HFFc6 (cell line): ENCODE measurements at places on chromosomes 7 and 10.

DNA sequence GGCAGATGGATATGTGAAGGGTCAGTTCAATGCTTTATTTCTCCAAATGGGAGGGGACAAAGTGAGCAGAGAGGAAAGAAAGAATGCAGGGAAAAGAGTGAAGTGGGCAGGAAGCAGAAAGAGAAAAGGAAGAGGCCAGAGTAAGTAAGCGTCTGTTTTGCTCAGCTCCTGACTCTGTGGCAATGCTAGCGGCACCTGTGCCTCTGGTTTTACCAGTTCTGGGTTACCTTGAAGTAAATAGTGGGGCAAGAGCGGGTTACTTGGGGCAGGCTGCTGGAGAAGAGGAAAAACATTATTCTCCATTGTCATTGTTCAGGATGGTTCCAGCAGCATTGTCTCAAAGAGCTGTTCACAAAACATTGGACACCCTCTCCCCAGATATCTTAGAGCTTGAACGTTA, 1.9 kb downstream of the TAS2R40 start:
- DNase-seq = no peak

DNA sequence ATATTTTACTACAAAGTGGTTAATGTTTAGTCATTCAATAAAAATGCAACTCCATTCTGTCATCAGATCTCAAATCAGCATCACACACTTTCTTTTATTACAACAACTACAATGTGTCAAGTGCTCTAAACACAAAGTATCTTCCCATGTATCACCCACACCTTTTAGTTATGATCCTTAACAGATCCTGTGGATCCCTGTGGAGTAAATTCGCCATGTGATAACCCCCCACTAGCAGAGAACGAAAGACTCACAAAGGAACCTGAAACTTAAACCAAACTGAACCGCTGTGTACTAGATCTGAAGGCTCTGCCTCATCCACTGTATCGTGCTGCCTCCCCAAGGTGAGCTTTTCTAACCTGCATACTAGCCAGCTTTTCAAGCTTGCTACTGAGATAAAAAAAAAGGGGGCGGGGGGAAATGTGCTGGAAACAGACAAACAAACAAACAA, 1.7 kb downstream of the DPY19L1 start:
- DNase-seq = peak; percentile 30

DNA sequence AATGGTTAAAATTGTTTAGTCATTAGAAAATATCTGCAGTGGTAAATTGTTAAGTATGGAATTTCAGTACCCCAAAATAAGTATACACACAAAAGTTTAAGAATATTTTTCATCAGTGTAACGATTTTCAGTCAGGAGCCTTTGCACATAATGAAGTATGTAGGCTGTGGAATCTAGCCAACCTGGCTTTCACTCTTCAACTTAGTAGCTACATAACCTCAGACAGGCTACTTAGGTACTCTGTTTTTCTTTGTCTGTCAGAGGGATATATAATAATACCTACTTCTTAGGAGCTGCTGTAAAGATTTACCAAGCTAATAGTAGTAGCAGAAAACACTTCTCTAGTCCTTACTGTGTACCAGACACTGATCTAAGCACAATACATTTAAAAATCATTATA, 137.5 kb downstream of the ZEB1 start:
- no peak for DNase-seq

DNA sequence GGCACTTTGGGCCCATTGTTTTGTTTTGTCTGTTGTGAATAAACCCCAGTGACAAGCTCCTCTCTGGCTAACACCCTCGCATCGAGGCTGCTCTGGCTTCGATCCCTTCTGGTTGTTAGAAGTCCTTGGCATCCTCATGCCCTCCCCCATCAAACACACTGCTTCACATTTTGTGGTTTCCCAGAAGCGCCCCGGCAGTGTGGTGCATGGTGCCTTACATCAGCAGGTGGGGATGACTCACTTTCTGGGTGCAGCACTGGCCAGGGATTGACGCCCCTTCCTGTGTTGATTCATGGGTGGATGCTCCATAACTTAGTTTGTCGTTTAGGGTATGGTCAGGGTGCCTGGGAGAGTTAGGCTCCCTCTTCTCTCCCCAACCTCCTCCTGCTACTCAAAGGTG, 51.4 kb downstream of the PLPP4 start:
- DNase-seq = peak; percentile 79

GRCh38 chr10:50552771-50553535, 70.8 kb downstream of the SGMS1 start:
- peak; percentile 38 for DNase-seq

- no peak for DNase-seq
These were observed 22.8 kb upstream of the PRKAG2 start for GRCh38 chr7:151899513-151900360.

GRCh38 chr10:21920633-21921032, 82.9 kb downstream of the DNAJC1 start:
- no peak for DNase-seq

DNA sequence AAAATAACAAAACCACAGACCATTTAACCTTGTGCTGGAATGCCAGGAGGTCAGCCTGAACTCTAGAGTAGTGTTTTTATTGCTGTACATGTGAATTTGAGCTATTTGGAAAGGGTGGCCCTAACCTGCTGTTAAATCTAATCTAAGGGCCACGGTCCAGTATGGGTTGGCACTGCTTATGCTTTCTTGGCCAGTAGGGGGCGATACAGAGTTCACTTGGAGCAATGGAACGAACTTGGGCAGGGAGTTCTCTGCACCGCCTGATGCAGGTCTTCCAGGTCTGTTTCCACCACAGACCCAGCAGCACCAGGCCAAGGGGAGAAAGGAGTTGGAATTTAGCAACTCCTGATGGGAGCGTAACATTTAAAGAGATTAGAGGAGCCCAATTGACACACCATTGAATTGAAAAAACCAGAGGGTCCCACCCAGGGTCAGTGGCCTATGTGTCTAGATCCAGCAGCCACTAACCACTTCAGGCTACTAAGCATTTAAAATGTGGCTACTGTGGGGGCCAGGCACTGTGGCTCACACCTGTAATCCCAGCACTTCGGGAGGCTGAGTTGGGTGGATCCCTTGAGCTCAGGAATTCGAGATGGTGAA, 75.7 kb upstream of the EFCAB10 start:
- peak; percentile 5 for DNase-seq

- DNase-seq = no peak
These were observed 51.7 kb downstream of the GRID1 start for GRCh38 chr10:86314616-86315548.

GRCh38 chr10:29204070-29204800, 84.6 kb upstream of the LYZL1 start:
- no peak for DNase-seq

DNA sequence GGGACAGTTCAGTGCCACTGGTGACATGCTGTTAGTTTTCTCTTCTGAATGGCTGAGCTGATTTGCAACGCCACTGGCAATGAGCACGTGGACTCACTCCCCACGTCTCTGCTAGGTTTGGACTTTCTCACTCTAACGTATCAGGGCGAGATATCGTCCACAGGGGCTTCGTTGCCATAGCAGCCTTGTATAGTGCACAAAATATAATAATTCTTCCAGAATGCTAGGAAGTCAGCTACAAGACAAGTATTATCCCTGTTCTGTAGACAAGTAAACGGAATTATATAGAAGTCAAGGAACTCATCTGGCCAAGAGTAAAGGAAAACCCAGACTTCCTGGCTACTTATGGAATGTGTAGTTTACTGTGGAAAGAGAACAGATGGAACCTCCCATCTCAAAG, 226.8 kb downstream of the ARHGAP21 start:
- DNase-seq = no peak

DNA sequence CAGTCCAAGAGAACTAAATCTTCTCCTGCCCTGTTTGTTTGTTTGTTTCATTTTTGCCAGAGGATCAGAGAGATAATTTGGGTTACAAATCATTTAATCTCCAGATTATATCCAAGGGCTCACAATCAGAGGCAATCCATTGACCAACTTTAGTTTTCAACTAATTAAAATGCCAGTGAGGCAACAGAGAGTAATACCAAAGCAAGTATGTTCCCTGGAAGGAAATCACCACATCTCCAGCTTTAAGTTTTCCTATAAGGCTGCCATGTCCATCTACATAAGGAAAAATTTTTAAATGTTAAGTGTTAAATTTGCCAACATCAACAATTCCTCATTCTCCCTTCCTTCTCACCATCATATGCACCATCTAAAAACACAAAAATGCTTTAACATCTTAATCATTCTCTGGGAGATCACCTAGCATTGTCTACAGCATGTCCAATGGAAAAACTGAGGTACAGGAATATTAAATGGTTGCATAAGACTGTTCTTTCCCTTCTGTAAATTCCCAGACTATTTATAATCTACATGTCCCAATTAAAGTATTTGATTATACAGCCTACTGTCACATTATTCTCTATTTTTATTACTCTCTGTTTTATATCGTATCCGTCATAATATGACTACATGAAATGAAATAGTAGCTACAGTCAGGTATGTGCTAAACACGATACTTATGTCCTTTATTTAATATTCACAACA, 14.1 kb downstream of the USP54 start:
- DNase-seq = no peak

DNA sequence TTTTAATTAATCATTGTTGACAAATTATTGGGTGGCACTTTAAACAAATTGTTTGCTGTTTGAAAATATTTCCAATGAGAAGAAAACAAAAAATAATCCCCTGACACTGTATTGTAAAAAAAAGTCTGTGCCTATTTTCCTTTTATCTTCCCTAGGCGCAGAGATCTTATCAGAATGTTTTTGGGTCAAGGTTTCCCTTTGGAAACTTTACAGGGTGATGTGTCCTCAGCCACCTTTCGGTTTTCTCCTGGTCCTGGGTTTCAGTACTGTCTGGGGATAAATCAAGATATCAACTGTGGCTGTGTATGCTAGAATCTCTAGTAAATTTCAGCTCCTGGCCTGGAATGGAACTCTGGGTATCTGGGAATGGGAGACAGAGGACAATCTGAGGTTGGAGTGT, 1.4 kb downstream of the ZNF107 start:
- DNase-seq = no peak
